ENCODE measurements at places on chromosomes 12 and 14.

- no peak for DNase-seq
These were observed 5.9 kb upstream of the RMST start for GRCh38 chr12:97456571-97457188.

- DNase-seq = no peak
These were observed 198.8 kb downstream of the NTF3 start for GRCh38 chr12:5630726-5631125.

DNA sequence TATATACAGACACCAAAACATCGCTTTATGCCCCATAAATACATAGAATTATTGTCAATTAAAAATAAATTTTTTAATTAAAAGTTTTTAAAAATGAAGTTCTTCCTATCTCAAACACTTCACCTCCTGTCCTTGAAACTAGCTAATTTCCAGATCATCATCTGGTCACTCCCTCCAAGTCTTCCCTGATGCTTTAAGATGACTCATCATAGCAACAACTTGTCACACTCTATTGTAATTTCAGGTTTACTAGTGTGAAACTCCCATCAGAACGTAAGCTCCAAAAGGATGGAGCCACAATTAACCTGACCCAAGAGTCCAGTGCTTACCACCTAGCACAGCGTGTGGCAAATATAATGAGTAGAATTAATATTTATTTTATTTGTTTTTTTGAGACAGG is 16.3 kb downstream of the GXYLT1 start:
- no peak for DNase-seq

DNA sequence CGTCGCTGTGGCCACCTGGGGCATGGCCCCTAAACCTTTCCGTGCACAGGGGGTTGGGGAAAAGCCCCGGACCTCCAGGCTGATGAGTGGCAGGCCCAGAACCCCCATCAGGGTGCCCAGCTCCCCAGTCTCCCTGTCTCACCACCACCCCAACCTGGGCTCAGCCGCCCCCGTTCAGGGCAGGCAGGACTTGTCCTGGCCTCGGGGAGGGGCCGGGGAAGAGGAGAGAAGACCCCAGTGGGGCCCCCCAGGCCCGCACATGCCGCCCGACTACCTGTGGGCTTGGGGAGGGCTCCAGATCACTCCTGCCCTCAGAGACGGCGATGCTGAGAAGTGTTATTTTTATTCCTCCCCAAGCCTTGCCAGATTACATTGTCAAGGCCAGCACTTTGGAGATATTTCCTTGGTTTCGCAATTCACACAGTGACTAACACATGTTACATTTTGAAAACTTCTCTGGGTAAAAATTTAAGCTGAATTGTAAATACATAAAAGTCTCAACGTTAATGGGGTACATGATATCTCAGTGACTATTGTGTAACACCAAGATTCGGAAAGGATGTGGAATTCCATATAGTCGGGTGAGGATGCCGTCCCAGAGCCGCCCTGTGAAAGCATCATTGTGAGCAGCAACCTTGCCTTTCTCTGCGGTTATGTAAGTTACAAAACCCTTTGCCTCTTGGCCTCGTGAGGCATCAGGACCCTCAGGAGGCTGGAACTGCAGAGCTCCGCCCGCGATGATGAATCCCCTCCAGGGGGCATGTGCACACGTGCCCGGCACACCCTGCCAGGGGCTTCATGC is 85.6 kb upstream of the DIO3 start:
- DNase-seq = no peak

DNA sequence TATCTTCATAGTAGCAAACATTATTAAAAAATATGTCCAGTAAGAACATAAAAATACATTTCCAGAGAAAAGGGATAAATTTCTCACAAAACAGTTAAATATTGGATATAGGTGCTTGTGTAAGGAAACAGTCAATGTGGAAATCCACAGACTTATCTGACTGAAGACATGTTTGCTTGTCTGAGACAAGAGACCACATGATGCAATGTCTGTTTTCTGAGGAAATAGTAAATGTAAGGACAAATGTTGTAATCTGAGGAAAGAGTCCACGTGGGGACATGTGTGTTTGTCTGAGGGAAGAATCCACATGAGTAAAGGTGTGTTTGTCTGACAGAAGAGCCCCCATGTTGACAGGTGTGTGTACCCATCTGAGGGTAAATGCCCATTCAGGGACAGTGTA is 1093.2 kb downstream of the TMEM121 start:
- DNase-seq = no peak

DNA sequence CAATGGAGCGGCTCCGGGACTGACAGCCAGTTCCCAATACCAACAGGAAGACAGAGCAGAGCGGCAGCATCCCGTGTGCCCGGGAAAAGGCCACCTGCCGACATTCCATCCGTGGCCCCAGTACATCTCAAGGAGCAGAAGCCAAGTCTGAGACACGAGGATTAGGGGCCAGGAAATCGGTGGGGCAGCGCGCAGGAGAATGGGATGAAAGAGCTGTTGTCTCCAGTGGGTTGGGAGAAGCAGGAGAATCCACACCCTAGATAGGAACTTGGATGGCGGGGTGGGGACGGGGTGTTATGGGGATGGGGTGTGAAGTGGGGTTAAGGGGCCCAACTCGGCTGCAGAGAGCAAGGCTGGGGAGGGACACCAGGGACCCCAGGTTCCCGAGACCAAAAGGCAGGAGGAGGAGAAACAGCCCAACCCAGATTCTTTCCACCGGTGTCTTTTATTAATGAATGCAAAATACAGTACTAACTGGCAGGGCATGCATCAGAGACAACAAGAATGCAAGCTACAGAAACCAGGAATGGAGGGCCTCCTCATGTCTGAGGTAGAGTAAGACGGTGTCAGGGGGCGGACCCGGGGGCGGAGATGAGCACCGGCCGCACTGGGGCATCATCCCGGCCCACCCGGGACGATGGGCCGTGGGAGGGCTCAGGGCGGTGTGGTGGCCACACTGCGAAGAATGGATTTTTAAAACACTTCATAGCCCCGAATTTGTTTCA is 50.3 kb downstream of the BEGAIN start:
- no peak for DNase-seq

DNA sequence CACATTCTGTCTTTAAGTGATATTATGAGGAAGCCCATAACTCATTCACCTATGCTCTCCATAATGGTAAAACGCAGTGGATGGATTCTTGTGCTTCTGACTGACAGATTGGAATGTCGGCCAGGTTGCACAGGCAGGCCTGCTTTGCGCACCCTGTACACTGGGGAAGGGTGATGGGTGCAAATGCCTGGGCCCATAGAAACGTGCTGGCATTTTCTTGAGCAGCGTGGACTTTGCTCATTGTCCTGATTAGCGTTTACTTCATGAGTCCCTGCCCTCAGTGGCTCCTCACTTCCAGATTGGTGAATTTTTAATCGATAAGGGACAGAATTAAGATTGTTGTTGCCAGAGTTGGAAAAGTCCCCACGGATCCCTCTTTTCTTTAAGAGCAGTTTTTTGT is 80.9 kb upstream of the TRAF3 start:
- no peak for DNase-seq

- DNase-seq = no peak
These were observed 9.0 kb downstream of the RHOF start for GRCh38 chr12:121784460-121784859.

DNA sequence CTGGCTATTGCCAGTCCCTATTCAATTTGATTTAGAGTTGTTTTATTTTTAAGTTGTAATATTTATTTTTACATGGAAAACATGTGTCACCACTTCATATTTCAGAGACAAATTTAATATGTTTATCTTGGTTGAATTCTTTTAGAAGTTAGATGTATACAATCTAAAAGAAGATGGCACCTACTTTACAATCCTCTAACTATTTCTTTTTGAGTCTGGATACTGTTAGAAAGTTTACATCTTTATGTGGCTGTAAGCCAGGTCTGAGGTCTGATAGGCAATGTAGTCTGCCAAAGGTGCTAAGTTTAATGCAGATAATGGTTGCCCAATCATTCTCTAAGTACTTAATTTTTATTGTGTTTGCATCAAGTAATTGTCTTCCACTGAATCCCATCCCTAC is 7.2 kb upstream of the LMO3 start:
- DNase-seq = no peak

DNA sequence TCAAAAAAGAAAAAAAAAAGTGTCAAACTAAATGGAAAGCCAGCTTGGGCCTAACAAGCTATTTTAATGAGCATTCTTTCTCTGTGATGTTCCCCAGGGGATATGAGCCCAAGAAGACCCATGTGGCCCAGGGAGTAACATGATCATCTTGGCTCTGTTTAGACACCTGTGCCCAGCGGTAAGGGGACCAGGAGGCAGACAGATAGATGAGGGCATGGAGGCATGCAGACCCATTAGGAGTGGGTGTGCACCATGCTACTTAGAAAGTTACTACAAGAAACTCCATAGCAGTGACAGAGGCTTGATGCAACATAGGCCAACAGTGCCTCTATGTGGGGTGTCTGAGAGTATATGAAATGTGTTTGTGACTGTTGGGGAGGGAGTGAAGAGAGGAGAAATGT is 3.1 kb upstream of the CREBL2 start:
- no peak for DNase-seq

GRCh38 chr12:32043928-32044549 is 62.6 kb upstream of the BICD1 start:
- DNase-seq = no peak

- DNase-seq = no peak
These were observed 73.1 kb upstream of the GNG2 start for GRCh38 chr14:51787352-51787751.

GRCh38 chr14:36996133-36996856 is 176.1 kb downstream of the SLC25A21 start:
- no peak for DNase-seq

GRCh38 chr12:59808317-59808910 is 212.6 kb downstream of the SLC16A7 start:
- peak; percentile 23 for DNase-seq

DNA sequence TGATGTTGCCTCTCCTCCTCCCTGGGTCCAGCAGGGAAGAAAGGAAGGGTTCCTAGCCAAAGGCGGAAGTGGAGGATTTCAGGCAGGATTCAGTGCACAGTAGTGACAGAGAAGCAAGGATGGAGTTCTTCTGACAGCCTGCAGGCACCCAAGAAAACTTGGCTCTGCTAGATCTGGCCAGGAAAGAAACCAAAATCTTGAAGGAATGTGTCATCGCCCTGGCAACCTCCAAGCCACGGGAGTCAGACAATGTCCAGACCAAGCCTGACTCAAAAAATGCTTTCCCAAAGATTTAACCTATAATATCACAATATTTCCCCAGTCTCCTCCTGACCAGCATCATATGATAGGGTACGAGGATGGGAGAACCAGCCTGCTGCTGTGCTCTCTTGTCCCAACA is 22.8 kb upstream of the DHRS4 start:
- DNase-seq = no peak

DNA sequence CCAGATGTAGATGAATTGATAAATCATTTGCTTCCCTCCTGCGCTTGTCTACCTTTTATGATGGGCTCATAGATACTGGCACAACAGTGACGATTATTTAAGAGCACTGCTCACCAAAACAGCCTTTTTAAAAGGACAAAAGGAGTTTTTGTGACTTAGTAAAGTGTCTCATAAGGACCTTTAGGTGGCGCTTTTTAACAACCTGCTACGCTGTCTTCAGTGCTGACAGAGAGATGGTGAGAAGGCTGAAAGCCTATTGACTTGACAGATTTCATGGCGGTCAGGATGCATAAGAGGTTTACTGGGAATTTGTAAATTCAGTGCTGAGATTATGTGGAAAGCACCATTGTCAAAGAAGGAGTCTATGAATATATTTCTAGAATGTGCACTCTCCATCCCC is 87.6 kb downstream of the SLC15A5 start:
- DNase-seq = peak; percentile 13

- no peak for DNase-seq
These were observed 13.5 kb downstream of the CCDC197 start for GRCh38 chr14:94010625-94011024.

DNA sequence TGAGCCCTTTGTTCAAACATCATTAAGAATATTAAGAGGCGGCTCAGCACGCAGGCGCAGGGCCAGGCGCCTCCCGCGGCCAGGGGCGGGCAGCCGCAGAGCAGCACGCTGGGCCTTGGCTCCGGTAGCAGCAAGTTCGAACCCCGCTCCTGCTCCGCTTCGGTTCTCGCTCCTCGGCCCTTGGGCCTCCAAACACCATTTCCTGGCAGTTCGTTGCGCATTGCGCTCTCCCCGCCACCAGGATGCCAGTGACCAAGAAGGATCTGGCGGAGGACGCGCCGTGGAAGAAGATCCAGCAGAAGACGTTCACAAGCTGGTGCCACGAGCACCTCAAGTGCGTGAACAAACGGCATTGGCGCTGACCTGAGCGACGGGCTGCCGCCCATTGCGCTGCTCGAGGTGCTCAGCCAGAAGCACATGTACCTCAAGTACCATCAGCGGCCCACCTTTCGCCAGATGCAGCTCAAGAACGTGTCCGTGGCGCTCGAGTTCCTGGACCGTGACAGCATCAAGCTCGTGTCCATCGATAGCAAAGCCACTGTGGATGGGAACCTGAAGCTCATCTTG is 6.9 kb upstream of the ACVRL1 start:
- DNase-seq = no peak

- DNase-seq = no peak
These were observed 152.6 kb downstream of the TTC7B start for GRCh38 chr14:90663680-90664079.

DNA sequence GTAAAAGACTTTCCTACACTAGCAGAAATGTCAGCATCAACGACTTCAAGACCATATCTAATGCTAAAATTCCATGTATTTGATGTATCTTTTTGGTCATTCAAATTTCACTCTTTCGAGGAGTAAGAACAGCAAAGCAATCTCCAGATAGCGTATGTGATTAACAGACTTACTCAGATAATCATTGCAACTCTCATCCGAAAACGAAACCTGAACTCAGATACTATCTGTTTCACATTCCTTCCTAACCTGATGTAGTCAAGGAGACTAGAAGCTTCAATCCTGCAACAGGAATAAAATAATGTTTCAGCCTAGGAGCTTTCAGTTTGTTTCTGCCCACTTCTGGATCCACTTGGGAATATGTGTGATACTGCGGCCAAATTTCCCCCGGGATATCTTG is 286.3 kb downstream of the NUAK1 start:
- no peak for DNase-seq

DNA sequence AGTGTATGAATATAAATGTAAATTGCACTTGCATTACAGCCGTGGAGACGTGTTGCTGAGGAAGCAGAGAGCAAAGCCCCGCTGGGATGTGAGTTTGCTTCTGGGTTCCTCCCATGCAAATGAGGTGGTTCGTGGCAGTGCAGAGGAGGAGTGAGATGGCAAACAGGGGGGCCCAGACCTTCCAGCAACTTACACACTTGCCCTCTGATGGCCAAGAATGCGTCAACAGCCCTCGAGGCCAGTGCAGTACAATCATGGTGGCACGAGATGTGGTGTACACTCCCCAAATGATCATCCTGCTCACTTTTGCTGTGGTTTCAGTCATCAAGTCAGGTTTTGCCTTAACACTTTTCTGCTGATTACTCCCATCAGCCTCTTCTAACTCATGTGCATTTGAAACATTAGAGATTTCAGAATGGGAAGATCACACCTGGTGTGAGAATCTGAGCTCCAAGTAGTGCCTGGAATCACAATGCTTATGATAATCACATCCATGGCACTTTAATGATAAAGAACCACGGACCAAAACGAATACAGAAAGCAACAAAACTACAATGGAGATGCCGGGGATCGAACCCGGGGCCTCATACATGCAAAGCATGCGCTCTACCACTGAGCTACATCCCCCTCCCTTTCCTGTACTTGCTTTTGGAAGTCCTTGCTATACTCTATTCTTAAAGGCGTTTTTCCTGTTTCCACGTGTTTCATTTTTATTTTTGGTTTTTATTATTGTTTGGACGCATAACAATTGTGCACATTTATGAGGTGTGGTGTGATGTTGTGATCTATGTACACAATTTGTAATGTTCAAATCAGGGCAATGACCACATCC is 7.0 kb upstream of the UBC start:
- no peak for DNase-seq

- no peak for DNase-seq
These were observed 209.6 kb downstream of the CRADD start for GRCh38 chr12:93886533-93887511.

All from midbrain (tissue), 1 donor.